Activated CD4-positive, alpha-beta T cell treated with anti-CD3 and anti-CD28 coated beads, Interleukin-2, amount 50 U/mL, for 4 hours (primary cell): ENCODE measurements at places on chromosomes 6 and 20.

GRCh38 chr6:38975621-38976049, 72.9 kb upstream of the GLP1R start:
- DNase-seq = no peak

- DNase-seq = peak; percentile 30
Observed at GRCh38 chr6:30883685-30884520, at the start of gene DDR1. Gene DDR1, plus strand, starts transcription at chr6:30884519. Its CDS starts 4,211 bp downstream, at chr6:30888730.

DNA sequence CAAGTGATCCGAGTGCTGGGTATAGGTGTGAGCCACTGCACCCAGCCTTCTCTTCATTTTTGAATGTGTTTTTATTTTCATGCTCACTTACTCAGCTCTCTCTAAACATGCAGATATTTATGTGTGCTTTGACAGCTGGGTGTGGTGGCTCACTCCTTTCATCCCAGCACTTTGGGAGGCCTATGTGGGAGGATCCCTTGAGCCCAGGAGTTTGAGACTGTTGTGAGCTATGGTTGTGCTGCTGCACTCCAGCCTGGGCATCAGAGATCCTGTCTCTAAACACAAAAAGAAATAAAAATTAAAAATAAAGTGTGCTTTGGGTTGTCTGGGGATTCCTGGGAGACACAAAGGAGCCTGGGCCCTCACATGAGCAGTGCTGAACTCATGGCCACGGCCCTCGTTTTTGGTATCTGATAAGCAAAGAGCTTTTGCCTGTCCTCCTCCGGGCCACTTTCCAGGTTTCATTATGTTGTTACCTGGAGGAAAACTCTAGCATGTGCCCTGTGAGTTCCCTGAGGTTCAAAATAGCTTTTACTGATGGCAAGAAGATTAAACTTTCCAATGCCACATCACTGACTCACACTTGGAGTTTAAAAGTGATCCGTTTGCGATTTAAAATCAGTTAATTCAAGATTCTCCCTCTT, 78.5 kb downstream of the CD164 start:
- DNase-seq = no peak

DNA sequence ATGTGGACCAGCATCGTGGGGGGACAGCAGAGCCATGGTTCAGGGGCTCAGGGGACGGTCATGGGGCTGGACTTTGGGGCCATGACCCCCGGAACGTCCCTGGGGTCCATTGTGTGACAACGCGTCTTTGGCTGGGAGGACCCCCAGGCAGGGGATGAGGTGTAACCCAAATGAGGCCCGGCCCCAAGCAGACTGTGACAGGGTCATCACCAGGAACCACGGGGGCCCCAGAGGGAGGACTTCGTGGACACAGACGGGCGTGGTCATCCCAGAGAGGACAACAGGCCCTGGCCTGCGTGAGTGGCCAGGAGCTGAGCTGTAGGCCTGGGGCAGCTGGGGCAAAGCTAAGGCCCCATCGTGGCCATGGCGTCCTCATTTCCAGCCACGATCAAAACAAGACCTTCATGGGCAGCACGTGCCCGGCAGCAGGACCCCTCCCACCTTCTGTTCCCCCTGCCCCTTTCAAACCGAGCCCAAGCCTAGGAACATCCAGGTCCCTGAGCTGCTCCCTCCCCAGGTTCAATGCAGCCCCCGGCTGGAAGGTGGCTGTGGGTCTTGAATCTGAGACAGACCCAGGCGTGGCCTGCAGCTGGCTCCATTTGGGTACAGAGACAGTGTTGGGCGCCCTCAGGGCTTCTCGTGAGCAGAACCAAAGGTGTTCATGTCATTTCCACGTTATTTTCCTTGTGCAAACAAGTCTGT, 187.8 kb downstream of the TAF4 start:
- DNase-seq = no peak

- no peak for DNase-seq
Observed at GRCh38 chr6:30719356-30719755, 796 bp upstream of the TUBB start.

DNA sequence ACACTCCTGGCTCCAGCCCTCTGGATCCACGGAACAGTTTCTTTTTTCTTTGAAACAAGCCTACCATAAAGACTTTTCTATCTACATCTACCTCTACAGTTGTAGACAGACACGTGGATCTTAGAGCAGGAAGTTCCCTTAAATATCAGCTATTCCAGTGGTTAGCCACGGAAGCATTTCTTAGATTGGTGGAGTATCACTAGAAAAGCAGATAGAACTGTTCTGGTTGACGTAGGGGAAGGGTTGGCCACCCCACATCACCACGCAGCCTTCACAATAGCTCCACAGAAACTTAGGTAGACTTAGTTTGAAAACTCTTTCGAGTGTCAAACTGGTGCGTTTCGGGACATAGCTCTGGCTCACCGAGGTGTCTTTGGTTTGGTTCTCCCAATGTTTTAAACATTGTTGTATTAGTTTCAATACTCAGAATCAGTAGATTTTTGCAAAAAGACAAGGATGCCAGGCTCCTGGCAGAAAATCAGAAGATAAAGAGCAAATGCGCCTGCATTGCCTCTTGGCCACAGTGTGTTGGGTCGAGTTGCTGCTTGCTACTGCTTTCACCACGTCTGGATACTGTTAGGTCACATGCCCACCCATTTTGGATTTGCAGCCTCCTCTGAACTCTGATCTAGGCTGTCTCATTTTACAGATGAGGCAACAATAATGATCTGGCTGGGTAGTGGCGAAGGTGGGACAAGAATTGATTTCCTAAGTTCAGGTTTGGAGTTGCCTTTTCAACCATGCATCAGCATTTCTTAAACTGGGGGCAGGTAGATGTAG, 71.5 kb upstream of the DTNBP1 start:
- no peak for DNase-seq

DNA sequence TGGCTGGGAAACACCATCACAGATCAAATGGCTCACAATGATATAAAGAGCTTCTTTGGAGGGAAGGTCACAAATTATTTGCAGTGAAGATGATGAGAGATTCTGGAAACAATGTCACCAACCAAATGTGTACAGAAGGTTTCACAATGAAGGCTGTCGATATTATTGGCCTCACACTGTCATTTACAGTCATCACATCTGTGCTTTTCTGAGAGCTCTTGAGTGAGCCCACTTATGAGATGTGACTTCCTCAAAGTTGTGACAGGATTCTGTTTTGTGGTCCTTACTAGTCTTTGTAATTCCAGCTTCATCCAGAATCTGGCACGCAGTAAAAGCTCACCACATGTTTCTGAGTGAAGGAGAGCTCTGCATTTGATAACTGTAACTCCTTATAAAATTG, 133.6 kb downstream of the LMBRD1 start:
- DNase-seq = no peak

GRCh38 chr6:68038815-68039408, 596.2 kb upstream of the ADGRB3 start:
- DNase-seq = no peak

DNA sequence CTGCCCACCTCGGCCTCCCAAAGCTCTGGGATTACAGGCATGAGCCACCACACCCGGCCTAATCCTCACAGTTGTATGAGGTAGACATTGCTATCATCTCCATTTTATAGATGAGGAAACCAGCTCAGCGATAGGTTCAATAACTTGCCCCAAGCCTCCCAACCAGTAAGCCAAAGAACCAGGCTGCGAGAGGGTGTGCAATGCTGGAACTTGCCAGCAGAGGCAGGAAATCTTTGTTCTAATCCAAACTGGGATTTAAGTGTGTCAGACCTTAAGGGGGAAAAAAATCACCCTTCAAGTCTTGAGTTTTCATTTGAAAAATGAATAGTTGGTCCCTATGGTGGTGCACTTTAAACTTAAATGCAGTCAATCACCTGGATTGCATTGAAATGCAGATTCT, 20.1 kb upstream of the RNGTT start:
- DNase-seq = no peak

DNA sequence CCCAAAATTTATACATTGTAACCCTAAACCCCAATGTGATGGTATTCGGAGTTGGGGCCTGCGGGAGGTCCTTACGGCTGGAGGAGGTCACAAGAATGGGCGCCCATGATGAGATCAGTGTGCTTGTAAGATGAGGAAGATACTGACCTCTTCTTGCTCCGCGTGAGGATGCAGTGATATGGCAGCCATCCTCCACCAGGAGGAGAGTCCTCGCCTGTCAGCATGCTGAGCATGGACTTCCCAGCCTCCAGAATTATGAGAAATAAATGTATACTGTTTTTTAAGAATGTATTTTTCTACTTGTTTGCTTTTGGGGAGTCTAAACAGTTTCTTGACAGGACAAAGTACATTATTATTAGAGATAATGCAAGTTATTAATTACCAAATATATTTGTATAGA, 8.7 kb upstream of the SYNDIG1 start:
- DNase-seq = no peak

- no peak for DNase-seq
Observed at GRCh38 chr6:5025911-5026819, 22.3 kb upstream of the RPP40 start.

DNA sequence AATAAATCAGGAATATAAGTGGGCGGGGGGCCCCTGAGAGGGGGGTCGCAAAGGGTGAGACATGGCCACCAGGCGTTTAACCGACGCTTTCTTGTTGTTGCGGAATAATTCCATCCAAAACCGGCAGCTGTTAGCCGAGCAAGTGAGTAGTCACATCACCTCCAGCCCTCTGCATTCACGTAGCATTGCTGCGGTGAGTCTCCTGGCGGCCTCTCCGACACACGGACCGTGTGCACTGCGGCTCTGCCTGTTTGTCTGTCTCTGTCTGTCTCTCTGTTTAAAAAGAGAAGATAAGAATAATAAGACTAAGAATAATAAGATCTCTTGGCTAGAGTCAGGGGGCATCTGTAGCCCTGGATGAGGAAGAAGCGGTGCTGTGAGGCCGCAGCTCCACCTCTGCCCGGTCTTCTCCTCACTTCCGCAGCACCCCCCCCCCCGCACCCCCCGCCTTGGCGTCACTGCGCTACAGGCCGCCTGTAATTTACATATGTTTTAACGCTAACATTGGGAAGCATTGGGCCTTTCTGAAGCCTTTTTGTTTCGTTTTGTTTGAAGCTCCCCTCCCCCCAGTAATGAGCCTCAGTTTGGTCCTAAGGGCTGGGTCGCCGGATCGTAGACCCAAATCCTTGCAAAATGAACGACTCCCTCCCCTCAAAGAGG, 993 bp downstream of the STX16 start:
- DNase-seq = peak; percentile 52

GRCh38 chr6:142851601-142852000, 93.4 kb downstream of the HIVEP2 start:
- no peak for DNase-seq

- no peak for DNase-seq
Observed at GRCh38 chr6:88359530-88360202, 193.5 kb upstream of the CNR1 start.

DNA sequence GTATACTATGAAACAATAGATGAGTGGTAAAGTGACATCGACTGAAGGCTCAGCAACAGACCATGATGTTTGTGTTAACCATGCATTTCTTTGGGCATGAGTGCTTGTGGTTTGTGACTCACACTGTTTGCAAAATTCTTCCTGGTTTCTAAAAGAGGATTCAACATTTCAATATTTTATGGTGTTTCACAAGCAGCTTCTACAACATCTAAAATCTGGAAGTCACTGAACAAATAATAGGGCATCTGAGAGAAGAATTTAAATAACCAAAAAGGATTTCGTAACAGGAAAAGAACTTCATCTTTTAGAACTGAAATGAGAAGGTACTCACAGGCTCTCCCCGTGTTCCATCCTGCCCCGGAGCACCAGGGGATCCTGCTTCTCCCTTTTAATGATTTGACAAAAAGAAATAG, 146.2 kb downstream of the COL21A1 start:
- no peak for DNase-seq

DNA sequence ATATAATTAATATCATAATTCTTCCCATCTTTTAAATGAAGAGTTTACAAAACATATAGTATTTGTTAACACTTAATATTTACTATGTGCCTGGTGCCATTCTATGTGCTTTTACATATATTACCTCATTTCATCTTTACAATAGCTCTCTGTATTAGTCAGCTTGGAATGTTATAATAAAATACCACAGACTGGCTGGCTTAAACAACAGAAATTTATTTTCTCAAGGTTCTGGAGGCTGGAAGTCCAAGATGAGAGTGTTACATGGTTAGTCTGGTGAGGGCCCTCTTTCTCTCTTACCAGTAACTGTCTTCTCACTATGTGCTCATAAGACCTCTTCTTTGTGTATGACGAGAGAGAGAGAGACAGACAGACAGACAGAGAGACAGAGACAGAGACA, 110.2 kb downstream of the NKAIN2 start:
- no peak for DNase-seq

- no peak for DNase-seq
Observed at GRCh38 chr6:111468329-111469012, 14.5 kb downstream of the REV3L start.

DNA sequence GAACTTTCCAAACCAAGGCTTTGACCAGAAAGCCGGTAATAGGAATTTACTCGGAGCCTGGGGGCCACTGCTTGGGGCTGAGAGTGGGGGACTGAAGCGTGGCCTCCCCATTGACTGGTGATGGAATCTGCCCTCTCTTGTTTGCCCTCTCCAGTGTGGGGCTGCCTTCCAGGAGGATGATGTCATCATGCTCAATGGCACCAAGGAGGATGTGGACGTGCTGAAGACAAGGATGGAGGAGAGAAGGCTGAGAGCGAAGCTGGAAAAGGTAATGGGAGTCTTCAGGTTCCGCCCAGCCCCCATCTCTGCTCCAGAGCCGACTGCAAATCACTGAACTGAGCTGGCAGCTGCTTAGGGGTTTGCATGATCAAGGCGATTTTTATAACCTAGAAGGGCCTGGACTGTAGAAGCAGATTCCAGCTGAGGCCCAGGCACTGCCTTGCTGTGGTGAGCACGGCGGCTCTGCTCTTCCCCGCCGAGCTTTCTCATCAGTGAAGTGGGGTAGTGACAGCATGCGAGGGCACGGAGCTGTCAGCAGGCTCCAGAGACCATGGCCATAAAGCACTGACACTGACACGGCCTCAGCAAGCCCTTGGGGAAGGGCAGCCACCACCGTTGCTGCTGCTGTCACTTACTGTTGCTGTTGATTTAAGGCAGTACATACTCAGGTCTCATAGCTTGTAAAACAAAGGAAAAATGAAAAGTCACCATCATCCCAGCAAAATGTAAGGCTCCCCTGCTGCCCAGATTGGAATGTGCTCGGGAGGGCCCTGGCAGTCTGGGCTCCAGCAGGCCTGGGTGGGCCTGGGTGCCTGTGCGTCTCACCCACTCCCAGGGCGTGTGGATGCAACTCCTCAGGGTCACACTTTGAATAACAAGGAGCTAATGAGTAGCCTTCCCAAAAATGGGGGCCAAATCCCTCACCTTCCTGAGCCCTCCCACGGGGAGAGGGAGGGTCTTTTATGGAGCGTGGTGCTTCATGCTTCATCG, 11.1 kb upstream of the FAM209A start:
- no peak for DNase-seq

DNA sequence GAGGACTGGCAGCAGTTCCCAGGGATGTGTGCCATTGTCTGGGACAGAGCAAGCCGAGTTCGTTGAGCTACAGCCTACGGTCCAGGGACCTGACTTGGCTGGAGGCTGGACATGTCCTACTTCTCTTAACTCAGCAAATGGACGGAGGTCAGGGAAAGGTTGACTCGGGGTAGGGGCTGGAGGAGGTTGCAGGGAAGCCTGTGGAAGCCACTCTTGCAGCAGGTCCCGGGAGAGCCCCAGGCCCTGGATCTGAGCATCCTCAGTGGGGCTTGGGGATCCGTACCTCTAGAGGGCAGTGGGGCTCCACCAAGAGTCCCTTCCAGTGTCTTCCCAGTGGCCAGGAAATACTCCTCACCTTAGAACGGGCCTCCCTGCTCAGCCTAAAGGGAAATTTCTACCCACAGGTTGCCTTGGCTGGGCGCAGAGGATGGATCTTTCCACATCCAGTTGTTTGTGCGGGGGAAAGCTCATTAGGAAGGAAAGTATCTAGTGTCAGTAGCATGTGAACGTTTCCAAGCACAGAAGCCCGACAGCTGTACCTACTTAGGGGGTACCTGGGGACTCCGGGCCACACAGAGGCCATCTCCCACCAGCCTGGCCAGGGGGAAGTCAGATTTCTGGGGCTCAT, 170.2 kb downstream of the NFATC2 start:
- peak; percentile 56 for DNase-seq
